Renal cortical epithelial cell (primary cell): ENCODE measurements at places on chromosomes 5 and 9.

- DNase-seq, result no peak
Observed at GRCh38 chr9:3329361-3329760, 196.4 kb downstream of the RFX3 start.

DNA sequence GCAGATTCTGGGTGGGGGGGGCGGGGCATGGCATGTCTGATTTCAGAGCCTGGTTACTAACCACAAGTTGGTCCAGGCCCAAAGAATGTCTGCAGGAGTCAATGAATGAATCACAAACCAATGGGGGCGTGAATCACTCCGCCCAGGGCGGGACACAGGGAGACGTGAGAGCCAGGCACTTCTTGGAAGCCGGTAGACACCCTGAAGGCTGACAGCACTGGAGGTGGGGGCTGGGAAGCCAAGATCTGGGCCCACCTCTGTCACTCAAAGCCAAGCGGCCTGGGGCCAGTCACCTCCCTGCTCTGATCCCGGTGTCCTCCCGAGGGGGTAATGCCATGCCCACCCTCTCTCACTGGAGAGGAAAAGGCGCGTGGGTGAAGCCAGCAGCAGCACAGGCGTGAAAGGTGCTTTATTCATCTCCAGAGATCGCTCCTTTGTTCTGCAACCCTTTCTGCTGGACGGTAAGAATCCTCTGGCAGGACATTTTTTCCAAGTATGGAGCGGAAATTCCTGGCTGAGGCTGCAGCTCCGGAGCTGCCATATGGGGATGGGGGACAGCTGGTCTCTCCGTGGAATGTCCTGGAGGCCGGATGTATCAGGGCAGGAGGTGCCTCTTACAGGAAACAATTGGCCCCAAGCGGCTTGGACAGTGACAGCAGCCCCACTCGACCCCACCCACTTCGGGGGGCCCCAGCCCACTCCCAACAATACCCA is 85.0 kb downstream of the STK10 start:
- peak; percentile 95 for DNase-seq

DNA sequence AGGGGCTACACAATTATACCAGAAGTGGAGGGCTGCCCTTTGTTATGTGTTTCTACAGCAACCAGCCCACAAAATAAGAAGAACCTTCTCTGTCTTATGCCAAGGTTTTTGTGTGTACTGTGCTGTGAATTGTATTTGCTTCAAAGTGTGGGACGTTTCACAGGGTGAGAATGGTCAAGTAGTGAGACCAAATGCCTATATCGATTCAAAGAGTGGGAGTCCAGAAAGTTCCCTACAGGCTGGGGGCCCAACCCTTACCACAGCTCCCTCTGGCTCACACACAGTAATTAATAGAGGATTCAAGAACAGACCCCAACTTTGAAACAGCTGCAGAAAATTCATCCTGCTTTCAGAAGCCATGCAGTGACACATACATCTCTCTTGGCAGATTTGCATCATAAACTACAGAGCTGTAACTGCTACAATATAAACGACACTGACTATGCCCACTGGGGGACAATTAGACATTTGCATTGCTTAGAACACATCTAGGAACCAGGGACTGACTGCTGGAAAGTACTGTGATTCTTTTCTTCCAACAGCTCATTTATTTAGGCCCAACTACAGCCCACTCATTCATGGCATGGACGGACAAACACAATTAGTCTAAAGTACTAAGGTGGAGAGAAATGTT is 12.8 kb downstream of the ENC1 start:
- DNase-seq, result no peak

DNA sequence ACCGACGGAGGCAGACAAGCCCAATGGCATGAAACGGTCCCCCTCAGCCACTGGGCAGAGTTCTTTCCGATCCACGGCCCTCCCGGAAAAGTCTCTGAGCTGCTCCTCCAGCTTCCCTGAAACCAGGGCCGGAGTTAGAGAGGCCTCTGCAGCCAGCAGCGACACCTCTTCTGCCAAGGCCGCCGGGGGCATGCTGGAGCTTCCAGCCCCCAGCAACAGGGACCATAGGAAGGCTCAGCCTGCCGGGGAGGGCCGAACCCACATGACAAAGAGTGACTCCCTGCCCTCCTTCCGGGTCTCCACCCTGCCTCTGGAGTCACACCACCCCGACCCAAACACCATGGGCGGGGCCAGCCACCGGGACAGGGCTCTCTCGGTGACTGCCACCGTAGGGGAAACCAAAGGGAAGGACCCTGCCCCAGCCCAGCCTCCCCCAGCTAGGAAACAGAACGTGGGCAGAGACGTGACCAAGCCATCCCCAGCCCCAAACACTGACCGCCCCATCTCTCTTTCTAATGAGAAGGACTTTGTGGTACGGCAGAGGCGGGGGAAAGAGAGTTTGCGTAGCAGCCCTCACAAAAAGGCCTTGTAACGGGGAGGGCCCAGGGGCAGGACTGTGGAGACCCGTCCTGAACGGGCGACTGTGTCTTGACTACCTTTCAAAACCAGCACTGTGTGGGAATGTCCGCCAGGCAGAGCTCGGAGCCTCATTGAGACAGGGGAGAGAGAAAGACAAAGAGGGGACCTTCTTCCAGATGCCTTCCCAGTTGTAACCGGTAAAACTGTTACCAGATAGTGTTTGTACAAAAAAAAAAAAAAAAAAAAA is 29.9 kb downstream of the CD180 start:
- no peak for DNase-seq

DNA sequence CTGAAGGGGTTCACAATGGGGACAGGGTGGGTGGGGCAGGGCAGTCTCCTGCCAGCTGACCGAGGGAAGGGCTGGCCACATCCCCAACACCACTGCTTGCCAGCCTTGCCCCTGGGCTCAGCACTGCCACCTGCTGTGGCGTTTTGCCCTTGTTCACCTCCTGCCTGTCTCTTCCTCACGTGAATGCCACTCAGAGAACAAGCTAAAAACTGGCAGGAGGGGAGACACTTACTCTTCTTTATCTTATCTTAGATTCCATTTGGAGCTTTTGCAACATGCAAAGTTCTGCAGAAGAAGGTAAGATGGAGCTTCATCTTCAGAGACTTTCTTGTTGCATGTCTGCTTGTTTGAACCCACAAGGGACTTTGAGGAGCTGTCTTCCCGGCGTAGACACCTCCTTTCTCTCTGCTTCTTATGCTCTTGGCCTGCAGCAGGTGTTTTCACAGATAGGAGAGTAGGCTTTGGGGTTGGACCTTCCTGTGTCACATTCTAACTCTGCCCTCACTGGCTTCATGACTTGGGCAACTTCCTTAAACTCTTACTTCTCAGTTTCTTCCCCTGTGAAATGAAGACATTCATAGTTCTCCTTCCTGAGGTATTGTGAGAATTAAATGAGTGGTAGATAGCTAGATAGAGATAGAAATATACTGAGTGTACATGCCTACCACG is 4.1 kb downstream of the LRSAM1 start:
- no peak for DNase-seq

GRCh38 chr5:110718311-110718710 is 8.2 kb downstream of the TMEM232 start:
- DNase-seq, result no peak
